ENCODE measurements at places on chromosomes 5 and 9.
A peak's percentile ranks its signal among the peaks of the same experiment; 100 is the strongest.

DNA sequence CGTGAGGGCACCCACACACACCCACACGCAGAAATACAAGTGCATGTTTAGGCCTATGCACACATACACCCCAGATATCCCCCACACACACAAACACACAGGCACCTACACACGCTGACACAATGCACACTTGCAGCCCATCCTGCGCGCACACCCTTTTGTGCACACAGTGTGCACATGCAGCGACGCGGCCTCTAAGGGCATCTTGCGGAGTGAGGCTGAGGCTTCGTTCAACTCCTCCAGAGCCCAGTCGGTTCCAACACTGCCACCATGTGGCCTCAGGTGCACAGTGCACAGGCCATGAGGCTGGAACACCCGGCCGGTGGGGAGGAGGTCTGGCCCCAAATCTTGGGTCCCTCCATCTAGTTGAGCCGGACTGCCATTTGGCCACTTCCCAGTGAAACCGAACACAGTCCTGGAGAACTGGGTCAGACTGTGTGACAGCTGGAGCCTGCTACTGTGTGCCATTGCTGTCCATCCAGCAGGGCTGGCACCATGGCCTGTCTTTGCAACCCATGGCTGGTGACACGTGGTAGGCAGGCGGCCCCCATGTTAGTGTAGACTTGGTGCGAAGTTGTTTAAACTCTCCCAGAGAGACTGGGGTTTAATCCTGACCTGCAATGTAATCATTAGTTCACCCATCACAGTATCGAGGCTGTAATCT is 97.7 kb upstream of the MVB12B start:
- peak; percentile 50 for DNase-seq

- no peak for DNase-seq
These were observed 10.7 kb upstream of the STK32A start for GRCh38 chr5:147223948-147224791.

GRCh38 chr5:69049151-69049550 is 44.7 kb upstream of the SLC30A5 start:
- no peak for DNase-seq

DNA sequence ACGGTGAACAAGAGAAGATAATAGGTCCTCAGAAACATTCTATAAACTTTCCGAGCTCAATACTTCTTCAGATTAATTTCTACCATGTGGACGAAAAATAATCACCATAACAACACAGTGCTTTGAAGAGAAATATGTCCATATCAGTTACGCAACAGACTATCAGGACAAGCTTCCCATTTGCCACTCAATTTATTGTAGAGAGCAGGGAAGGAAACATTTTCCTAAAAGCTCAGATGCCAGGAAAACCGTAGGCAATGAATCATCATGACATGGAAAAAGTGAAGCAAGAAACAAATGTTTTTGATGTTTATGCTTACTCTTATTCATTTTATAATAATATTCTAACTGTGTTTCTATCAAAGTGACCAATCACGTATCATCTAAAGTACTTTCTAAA is 87.6 kb downstream of the S1PR3 start:
- DNase-seq: no peak

GRCh38 chr9:87276327-87276841 is 221.3 kb upstream of the DAPK1 start:
- no peak for DNase-seq

- DNase-seq: no peak
These were observed 10.9 kb upstream of the SLC25A51 start for GRCh38 chr9:37914701-37915358.

- DNase-seq: no peak
These were observed 14.9 kb upstream of the SLC6A3 start for GRCh38 chr5:1460054-1460682.

DNA sequence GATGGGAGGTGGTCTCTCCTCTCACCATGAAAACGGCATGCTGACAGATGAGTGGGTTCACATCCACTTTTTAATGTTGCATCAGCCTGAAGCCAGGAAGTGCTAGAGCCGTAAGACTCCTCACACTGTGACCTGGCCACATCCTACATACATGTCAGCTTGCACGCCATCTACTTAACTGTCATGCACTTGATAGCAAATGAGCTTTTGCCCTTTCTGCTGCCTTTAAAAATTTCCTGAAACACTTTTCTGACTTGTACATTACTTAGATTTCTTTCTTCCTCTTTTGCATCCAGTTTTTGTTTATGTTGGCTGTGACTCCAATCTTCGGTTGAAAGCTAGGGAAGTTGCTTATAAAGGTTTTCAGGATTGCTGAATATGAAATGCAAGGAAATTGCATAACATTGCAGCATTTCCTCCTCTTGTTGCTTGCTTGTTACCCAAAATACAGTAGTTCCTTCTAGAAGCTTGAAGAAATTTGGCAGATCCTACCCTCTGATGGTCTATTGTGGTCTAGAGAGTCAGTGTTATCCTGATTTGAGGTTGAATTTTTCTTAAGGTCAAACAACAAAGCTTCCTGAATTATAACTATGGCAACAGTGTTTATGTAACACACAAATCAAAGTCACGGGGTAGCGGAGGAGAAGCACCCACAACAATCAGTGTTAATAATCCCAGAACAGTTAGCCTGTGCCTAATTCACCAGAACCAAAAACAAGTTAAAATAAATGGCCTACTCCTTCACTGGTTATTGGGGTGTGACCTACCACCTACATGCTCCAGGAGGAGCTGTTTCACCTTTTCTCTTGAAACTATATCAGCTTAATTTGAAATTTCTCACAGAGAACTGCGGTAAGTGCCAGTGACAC is 232.5 kb downstream of the ARHGAP26 start:
- peak; percentile 79 for DNase-seq

- DNase-seq: no peak
These were observed 9.7 kb upstream of the SREK1 start for GRCh38 chr5:66134407-66134861.

- no peak for DNase-seq
These were observed 20.0 kb downstream of the MARCHF3 start for GRCh38 chr5:127010362-127010761.

DNA sequence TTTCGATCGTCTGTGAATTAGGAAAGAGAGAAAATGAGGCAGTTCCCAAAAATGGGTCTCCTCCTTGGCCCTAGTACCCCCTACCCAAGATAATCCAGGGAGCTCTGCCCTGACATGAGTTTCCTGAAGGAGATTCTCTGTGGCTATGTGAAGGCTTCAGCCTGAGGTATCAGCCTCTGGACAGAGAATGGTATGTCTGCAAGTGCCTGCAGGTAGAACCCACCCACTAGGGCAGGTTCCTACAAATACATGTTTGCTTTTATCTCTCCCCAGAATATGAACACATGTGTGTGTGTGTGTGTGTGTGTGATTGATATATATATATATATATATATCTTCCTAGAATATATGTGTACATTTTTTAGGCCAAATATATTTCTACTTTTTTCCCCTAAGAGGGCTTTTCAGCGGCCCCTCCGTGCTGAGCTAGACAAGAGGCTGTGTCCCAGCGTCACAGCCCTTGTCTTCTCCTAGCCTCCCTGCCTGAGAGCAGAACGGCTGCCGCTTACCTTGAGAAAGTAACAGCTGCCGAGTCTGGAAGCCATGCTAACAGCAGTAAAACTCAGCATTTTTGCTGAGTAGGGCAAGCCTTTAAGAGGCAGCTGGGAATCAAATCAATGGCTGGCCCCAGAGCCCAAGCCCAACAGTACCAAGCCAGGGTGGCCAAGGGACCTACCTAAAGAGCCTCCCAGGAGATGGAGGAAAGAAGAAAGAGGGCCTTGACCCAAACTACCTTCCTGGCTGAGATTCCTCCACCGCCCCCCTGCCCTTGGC is 2.1 kb downstream of the BRINP1 start:
- no peak for DNase-seq

DNA sequence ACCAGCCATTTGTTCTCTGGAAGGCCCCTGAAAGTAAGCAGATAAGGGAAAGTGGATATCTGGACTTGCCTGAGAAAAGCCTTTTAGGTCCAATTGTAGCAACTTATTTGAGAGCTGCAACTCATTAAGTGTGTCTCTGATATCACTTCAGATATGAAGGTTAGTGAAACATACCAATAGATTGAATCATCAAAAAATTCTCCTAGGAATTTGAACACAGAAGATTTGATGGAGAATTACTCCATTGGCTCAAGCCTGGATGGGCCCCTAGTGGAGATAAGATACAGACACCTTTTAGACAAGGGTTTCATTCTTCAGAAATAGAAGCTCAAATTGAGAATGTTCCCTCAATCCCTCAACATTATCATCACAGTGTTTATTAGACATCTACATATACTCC is 356.7 kb downstream of the NDUFS4 start:
- DNase-seq: no peak

GRCh38 chr5:127867022-127867783 is 164.0 kb downstream of the CCDC192 start:
- no peak for DNase-seq

- DNase-seq: no peak
These were observed 2.9 kb downstream of the IFNE start for GRCh38 chr9:21479152-21479702.

GRCh38 chr9:16928179-16928945 is 57.9 kb upstream of the BNC2 start:
- no peak for DNase-seq

GRCh38 chr5:171629628-171630349 is 155.8 kb upstream of the SMIM23 start:
- no peak for DNase-seq

DNA sequence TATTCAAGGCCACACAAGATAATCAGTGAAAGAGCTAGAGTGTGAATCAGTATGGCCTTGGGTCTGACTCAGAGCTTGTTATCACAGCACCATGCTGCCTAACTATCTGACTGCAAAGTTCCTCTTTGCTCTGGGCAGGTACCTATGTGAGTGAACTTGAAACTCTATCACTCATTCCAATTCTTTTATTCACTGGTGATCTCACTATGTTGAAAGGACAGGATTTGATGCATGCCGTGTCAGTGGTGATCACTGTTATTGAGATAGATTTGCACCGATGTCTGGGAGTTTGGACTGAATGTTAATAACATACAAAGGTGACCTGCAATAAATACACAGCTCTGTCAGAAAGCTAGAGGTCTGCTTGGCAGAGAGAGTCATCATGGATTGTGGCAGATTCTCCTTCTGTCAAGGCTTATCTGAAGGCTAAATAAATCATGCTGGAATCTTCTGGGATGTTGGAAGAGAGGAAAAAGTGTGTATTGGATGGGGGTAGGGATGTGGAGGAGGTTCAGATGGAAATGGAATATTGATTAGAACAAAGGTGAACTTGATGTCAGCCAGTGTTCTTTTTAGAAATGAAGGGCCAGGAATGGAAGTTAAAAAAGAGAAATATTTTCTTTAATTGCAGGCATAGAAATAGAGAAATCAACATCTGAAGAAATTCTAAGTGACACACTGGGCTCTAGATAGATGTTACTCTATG is 91.8 kb upstream of the TNC start:
- DNase-seq: no peak

- no peak for DNase-seq
These were observed 318.9 kb upstream of the RIOK2 start for GRCh38 chr5:97501965-97502305.
